ACHN (cell line): ENCODE measurements at places on chromosomes 7 and 10.

GRCh38 chr7:155991470-155991869 lies 179.2 kb upstream of the SHH start:
- no peak for DNase-seq

DNA sequence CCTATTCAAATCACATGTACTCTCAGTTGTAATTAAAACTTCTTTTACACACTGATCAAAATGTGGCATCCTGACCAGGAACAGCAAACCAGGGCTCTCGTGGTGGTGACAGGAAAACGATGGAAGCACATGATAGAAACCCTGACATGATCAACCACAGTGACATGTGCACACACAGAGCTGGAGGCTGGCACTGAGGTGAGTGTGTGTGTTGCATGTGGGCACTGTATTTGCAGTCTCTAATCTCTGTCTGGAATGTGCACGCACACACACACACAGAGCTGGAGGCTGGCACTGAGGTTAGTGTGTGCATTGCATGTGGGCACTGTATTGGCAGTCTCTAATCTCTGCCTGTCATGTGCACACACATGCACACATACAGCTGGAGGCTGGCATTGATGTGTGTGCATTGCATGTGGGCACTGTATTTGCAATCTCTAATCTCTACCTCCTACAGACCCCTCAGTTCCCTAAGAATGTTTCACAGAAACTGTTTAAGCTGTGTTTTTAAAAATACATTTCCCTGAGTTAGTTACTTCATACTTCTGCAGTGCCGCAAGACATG lies 406.9 kb downstream of the SFMBT2 start:
- DNase-seq = no peak

GRCh38 chr10:104061196-104061595 lies 24.5 kb downstream of the COL17A1 start:
- DNase-seq = no peak

DNA sequence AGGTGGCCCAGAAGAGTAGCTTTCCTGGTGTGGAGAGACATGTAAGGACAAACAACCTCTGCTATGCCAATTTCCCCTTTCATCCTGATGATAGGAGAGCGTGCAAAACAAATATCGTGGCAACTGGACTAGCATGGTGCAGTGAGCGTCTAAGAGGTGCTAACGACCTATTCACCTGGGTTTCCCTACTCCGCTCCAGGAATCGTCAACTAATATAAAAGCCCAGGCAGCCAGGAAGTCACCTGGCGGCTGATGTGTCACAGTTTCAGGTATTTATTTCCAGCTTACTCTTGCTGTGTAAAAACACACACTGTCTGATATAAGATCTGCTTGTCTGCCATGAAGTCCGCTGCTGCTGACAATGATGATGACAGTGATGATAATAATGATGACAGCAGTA lies 56.5 kb upstream of the EFCAB10 start:
- DNase-seq = no peak

DNA sequence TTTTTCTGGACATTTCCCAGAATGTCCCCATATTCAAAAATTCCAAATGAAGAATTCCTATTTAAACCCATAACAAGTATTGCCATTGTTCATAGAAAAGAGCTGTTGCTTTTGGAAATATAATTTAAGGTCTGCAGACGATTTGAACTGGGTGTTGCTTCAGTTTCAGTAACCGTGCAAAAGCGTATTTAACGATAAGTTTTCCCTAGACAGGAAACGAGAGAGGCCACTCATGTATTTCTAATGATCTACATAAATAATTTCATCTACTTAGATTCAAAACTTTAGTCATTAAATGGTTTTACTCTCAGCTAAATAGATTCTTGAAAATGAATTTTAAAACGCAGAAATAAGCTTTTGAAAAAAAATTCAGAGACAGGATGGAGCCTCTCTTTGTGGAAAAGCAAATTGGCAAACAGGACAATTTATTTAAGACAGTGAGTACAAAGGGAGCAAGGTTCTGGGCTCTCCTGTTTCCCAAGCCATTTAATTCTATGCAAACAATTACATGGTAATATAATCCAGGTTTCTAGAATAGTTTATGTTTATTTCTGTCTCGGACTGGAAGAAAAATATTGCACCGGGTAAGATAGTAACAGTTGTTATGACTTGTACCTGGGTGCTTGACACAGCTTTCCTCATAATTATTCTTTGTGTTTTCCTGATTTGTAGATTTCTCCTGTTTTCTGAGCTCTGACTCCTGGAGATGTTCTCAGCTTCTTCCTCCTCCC lies 263.0 kb downstream of the BAMBI start:
- no peak for DNase-seq

DNA sequence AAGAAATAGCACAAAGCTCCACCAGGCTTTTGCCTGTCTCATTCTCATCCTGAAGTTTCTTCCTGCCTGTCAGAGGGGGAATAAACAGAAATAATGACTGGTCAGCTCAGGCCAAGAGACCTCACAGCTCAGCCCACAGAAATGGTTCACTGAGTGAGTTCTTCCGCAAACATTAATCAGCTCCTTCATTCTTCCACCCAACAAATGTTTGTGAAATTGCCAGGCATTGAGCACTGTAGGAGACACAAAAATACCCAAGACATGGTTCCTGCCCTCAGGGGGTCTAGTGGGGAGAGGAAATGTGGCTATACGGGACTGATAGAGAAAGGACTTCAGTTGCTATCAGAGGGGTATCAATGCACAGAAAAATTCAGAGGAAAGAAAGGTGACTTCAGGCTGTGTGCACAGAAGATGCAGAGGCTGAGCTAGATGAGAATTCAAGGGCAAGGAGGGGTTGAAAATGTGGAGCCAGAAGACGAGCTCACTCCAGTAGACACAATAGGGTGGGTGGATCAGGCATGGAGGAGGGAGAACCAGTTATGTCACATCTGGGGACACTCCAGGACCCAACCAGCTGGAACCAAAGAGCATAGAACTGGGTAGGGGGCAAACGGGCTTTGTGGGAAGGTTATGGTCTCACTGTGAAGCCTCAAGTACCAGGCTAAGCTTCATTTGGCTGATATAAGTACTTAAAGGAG lies 20.9 kb downstream of the MYOF start:
- peak; percentile 79 for DNase-seq

GRCh38 chr7:151520419-151521261 lies 945 bp upstream of the RHEB start:
- peak; percentile 69 for DNase-seq

GRCh38 chr7:106618480-106618879 lies 42.5 kb downstream of the CCDC71L start:
- DNase-seq = no peak

- DNase-seq = no peak
Observed at GRCh38 chr10:11642566-11642965, 31.1 kb upstream of the USP6NL start.

GRCh38 chr10:7610651-7611389 lies 55.9 kb downstream of the ITIH5 start:
- DNase-seq = peak; percentile 5

- DNase-seq = no peak
Observed at GRCh38 chr10:100561005-100561404, 25.3 kb downstream of the HIF1AN start.

DNA sequence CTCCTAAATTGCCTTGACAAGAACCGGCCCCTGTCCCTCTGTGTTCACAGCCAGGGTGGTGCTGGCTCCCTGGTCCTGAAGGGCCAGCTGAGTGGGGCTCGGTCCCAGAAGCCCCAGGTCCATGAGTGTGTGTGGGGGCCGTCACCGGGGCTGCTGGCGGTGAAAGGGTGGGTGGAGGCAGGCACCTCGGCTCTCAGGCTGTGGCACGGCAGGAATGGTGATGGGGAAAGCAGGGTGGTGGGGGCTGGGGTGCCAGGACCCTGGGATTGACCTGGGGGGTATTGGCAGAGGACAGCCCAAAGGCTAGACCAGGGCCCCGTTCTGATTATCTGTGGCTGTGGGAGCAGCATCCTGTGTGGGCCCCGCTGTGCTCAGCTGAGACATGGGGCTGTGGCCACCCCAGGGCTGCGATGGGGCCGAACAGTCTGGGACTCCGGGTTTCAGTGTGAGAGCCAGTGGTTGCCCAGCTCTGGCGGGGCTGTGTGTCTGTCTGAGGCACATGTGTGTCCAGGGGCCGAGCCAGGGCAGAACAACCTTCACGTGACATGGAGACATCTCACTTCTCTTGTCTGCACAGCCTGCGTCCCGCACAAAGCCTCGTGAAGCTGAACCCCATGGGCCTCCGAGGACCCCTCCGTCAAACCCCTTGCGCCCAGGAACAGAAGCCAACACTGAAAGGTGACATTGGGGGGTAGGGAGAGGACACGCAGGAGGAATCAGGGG lies 144.2 kb downstream of the ELFN1 start:
- no peak for DNase-seq

- no peak for DNase-seq
Observed at GRCh38 chr10:30531751-30532530, 97.6 kb downstream of the LYZL2 start.

GRCh38 chr10:45093945-45094344 lies 93.2 kb downstream of the ZNF22 start:
- DNase-seq = no peak

GRCh38 chr10:88038268-88038667 lies 174.8 kb downstream of the PTEN start:
- DNase-seq = no peak

GRCh38 chr10:50322077-50322476 lies 70.8 kb upstream of the ASAH2 start:
- no peak for DNase-seq

GRCh38 chr7:128891110-128891941 lies 19.2 kb downstream of the KCP start:
- DNase-seq = no peak

GRCh38 chr10:486666-487322 lies 202.7 kb downstream of the DIP2C start:
- DNase-seq = no peak

DNA sequence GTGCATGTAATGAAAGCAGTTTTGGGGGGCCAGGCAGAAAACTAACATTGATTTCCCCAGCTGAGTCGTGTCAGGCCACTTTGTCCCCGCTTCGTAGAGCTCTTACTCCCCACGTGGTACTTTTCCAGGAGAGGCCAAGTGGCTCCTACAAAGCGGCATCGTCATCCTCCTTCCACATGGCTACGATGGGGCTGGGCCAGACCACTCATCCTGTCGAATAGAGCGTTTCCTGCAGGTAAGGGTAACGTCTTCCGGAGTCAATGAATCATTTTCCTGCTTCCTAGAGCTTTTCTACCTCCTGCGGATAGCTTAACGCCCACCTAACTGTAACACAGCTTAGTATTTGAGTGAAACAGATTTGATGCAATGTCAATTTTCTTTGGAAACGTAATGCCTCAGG lies 21.7 kb upstream of the SEC61A2 start:
- no peak for DNase-seq

DNA sequence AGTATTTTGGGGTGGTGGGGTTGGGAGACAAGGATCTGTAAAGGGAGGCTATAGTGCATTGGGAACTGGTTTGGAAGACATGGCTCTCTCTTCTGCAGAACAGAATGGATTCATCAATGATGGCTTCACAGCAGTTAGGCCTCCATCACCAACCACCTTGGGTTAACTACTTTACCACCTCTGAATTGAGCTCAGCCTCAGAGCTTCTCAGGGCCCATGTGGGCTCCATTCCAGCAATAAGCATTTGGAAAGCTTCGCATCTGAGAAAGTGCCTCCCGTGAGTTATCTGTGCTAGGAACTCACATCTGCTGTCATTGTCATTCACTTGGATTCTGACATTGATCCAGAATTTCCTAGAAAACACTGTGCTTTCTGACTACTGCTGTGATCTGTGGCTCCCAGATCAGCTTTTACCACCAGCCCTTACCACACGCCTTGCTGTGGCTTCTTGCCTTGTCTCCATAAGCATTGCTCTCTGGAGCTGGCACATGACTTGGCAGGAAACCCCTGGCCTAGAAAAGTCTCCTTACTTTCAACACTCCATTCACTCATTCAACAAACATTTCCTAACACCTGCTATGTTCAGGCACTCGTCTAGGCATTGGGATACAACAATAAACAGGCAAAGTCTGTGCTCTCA lies 70.7 kb upstream of the ADO start:
- DNase-seq = no peak

- no peak for DNase-seq
Observed at GRCh38 chr7:30472784-30473775, 5.5 kb downstream of the NOD1 start.

DNA sequence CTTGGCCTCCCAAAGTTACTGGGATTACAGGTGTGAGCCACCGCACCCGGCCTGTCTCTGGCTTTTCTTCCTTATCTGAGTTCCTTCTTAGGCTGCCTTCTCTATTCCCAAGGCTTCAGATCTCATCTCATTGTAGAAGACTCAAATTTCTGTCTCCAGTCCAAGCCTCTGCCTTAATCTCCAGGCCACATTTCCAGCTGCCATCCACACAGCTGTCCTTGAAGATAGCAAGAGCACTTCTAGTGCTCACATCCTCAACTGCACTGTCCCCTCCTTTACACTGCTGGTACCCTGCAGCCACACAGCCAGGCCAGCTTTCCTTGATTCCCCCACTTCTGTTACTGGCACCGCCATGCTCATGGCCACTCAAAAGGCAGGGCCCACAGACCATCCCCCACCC lies 35.6 kb downstream of the POLL start:
- DNase-seq = no peak

- DNase-seq = no peak
Observed at GRCh38 chr7:35908331-35909216, 107.7 kb downstream of the SEPTIN7 start.

- no peak for DNase-seq
Observed at GRCh38 chr10:6197321-6197720, 5.4 kb upstream of the PFKFB3 start.

GRCh38 chr7:157490465-157490912 lies 153.7 kb downstream of the DNAJB6 start:
- peak; percentile 41 for DNase-seq

DNA sequence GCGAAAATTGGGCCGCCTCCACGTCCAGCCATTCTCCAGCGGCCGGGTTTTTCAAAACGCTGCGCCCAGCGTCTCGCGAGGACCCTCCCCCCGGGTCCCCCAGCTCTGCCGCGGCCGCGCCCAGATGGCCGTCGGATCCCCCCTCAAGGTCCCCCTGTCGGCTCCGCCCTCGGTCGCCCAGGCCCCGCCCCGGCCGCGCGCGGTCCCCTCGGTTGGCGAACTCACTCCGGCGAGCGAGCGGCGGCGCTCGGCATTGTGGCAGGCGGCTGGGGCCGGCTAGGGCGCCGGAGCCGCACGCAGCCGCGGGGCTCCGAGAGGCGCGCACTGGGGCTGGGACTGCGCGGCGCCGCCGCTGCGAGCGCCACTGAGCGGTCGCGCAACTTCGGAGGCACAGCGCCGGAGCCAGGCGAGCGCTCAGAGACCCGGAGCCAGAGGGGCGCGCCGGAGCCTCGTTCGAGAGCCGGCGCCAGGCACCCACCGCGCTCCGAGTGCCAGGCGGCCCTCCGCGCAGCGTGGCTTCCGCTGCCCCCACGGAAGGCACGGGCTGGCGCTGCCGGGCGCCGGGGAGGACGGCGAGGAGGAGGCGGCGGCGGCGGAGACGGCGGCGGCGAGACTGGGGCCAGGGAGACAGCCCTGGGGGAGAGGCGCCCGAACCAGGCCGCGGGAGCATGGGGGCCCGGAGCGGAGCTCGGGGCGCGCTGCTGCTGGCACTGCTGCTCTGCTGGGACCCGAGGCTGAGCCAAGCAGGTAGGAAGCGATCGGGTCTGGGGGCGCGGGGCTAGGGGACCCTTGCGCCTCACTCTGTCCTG lies at the start of gene UNC5B:
UNC5B (plus strand) TSS at position 253 of the 809 bp plus-strand sequence; CDS start at position 669, 416 bp downstream.
- DNase-seq = peak; percentile 82

- DNase-seq = no peak
Observed at GRCh38 chr10:48744587-48744986, 59.9 kb downstream of the WDFY4 start.
